ENCODE measurements at places on chromosomes 5 and 9. TPM values are rescaled to one million over a fixed set of nuclear protein-coding genes. Genes with fewer than 3 reads are reported as not detected.
A peak's percentile ranks its signal among the peaks of the same experiment; 100 is the strongest.

GRCh38 chr5:169424670-169425378 is 123.9 kb upstream of the SLIT3 start:
- H3K36me3 ChIP-seq: no peaks in the 10 kb centered on the region
- peaks cover 13% of the 10 kb centered on the region for H3K4me1 ChIP-seq
- no peak overlapping the region for H3K4me3 ChIP-seq
- H3K27ac ChIP-seq: no peak overlapping the region
- no peak for DNase-seq

DNA sequence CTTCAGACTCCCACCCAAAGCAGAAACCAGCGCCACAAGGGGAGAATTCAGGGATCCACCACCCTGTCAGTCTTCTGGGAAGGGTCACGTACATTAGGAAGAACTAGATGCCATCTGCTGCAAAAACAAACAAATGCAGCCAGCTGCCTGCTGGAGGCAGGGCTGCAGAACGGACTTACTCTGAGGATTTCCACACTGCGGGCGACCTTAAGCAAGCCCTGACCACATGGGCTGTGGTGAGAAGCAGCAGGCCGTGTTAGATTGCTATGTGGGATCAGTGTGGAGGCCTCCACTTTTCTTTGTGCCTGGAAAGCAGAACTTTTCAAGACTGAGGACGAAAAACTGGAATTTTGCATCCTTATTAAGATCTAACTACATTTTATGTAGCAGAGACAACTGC is 13.4 kb upstream of the LTC4S start:
- no peak overlapping the region for H3K27ac ChIP-seq
- no peaks in the 10 kb centered on the region for H3K4me1 ChIP-seq
- no peaks in the 10 kb centered on the region for H3K27me3 ChIP-seq

Gene FANCC
- total RNA-seq: 9.3 TPM

DNA sequence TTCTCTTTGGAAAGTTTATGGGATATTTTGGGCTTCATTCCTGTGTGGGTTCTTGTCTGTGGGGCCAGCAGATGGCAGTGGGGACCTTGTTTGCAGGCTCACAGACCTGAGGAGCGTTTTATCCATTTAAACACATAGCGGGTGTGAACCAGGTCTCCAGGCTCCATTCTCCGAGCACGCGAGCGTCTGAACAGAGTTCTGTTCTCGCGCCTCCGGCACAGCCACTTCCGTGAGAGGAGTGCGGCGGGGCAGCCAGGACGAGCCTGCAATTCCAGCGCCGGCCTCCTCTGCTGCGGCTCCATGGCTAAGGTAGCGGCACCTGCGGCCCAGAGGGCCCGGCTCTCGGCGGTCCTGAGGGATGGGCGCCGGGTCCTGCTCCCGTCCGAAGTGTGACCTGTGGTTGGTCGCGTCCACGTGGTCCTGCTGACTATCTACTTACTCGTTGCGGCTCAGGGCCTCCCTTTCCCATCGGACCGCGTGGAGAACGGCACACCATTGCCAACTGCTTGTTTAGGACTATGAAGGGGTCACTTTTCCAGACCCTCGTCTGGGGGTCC is 7.3 kb downstream of the NRARP start:
- H3K27me3 ChIP-seq: peaks cover 2% of the 10 kb centered on the region
- no peak overlapping the region for H3K4me3 ChIP-seq
- no peak overlapping the region for H3K27ac ChIP-seq

DNA sequence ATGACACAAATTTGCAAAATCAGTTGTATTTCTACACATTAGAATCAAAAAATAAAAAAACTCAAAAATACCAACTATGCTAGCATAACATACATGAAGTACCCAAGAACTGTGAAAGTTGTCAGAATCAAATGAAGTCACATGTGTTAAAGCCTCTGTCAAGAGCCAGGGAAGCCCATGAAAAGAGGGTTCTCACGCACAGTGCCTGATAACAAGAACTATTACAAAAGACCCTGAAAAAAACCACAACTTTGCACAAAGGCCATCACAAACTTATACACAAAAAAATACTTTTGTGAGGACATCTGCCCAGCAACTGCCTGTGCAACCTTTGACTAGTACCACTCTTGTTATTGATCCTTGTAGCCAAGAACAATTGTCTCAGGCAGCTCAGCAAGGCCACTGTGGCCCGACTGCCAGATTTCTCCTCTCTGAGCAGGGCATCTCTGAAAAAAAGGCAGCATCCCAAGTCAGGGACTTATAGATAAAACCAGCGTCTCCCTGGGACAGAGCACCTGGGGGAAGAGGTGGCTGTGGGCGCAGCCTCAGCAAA is 28.9 kb upstream of the HNRNPA0 start:
- no peak overlapping the region for H3K27ac ChIP-seq
- H3K36me3 ChIP-seq: peaks cover 11% of the 10 kb centered on the region
- no peak for DNase-seq
- H3K27me3 ChIP-seq: peaks cover 61% of the 10 kb centered on the region
- no peaks in the 10 kb centered on the region for H3K4me1 ChIP-seq
- no peak overlapping the region for H3K4me3 ChIP-seq

Gene ZFP2
- total RNA-seq: 1.6 TPM

DNA sequence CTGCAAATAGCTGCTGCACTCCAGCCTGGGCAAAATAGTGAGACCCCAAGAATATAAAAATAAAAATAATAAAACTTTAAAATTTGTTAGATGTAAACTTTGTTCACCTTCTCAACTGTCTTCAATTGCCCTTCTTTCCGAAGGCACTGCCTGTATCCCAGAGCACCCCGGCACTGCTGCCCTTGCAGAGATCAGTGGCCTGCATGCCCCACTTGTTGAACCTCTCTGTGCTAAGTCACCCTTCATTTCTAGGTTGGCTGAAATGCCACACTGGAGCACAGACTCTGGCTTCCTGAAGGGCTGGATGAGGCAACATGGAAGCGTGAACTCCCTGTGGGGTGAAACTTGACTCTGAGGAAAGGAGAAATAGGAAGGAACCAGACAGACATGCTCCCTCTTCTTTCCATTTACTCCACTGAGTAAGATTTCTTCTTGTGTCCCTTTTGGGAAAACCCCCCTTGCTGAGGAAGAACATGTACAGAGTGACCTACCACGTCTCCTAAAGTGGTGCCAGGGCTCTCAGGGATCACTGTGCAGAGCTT is 8.4 kb upstream of the JMY start:
- H3K27me3 ChIP-seq: no peaks in the 10 kb centered on the region
- H3K36me3 ChIP-seq: peaks cover 16% of the 10 kb centered on the region
- H3K4me3 ChIP-seq: no peak overlapping the region
- H3K27ac ChIP-seq: no peak overlapping the region

Gene RHOBTB3
- 67.1 TPM for total RNA-seq

GRCh38 chr9:89519366-89519805 is 21.5 kb upstream of the SEMA4D start:
- peaks cover 6% of the 10 kb centered on the region for H3K4me1 ChIP-seq
- peaks cover 4% of the 10 kb centered on the region for H3K27me3 ChIP-seq
- no peak overlapping the region for H3K4me3 ChIP-seq

- no peak overlapping the region for H3K4me3 ChIP-seq
- peaks cover 11% of the 10 kb centered on the region for H3K4me1 ChIP-seq
- no peaks in the 10 kb centered on the region for H3K36me3 ChIP-seq
- H3K27me3 ChIP-seq: peaks cover 2% of the 10 kb centered on the region
These were observed 37.6 kb downstream of the NKX2-5 start for GRCh38 chr5:173197375-173197891.

Gene SARDH
- not detected for total RNA-seq

GRCh38 chr5:168552146-168552545 is 23.0 kb downstream of the FBLL1 start:
- no peaks in the 10 kb centered on the region for H3K27me3 ChIP-seq
- H3K36me3 ChIP-seq: peaks cover 17% of the 10 kb centered on the region
- H3K4me3 ChIP-seq: peak overlapping the region; percentile 18
- peak overlapping the region; percentile 98 for H3K27ac ChIP-seq

DNA sequence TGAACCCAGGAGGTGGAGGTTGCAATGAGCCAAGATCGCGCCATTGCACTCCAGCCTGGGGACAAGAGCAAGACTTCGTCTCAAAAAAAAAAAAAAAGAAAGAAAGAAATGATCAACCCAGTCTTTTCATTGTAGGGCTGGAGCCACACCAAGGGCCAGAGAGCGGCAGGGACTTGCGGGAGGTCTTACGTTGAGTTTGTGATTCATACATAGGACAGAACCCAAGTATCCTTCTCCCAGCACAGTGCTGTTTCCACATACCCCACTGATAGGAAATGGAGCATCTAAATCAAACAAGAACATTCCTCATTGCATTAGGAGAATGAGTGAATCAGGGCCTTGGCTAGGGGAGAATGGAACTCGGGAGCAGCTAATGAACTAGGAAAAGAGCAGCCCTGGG is 3.5 kb upstream of the TNIP1 start:
- no peaks in the 10 kb centered on the region for H3K36me3 ChIP-seq
- H3K4me3 ChIP-seq: no peak overlapping the region
- peaks cover 25% of the 10 kb centered on the region for H3K4me1 ChIP-seq
- DNase-seq: no peak
- H3K27me3 ChIP-seq: no peaks in the 10 kb centered on the region
- no peak overlapping the region for H3K27ac ChIP-seq

GRCh38 chr9:136354592-136355085 is 8.9 kb downstream of the DNLZ start:
- H3K4me1 ChIP-seq: peaks cover 11% of the 10 kb centered on the region
- no peak overlapping the region for H3K4me3 ChIP-seq
- H3K36me3 ChIP-seq: no peaks in the 10 kb centered on the region
- peak overlapping the region; percentile 75 for H3K27ac ChIP-seq
- H3K27me3 ChIP-seq: no peaks in the 10 kb centered on the region

- H3K4me1 ChIP-seq: no peaks in the 10 kb centered on the region
- H3K4me3 ChIP-seq: no peak overlapping the region
These were observed 260.0 kb upstream of the ST8SIA4 start for GRCh38 chr5:101163088-101163487.

DNA sequence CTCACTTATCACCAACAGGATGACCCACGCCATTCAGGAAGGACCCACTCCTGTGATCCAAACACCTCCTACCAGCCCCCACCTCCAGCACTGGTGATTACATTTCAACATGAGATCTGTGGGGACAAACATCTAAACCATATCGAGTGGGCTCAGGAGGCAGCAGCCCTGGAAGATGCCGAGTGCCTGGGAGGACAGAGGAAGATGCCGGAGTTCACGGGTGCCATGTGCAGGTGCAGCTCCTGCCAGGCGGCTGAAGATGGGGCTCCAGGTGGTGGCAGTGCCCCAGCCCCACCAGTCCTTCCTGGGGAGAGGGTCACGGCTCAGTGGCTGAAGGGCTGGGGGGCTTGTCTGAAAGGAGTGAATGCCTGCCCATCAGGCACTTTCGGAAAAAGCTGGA is 6.1 kb upstream of the CEP72 start:
- H3K27ac ChIP-seq: no peak overlapping the region
- peaks cover 8% of the 10 kb centered on the region for H3K27me3 ChIP-seq
- no peaks in the 10 kb centered on the region for H3K4me1 ChIP-seq
- H3K4me3 ChIP-seq: no peak overlapping the region
- peak; percentile 71 for DNase-seq
- H3K36me3 ChIP-seq: no peaks in the 10 kb centered on the region

Gene DNM1
- total RNA-seq: 87.0 TPM

- H3K36me3 ChIP-seq: no peaks in the 10 kb centered on the region
- H3K27me3 ChIP-seq: no peaks in the 10 kb centered on the region
- no peak overlapping the region for H3K27ac ChIP-seq
- H3K4me1 ChIP-seq: peaks cover 10% of the 10 kb centered on the region
- DNase-seq: no peak
These were observed 1231.1 kb upstream of the NUDT12 start for GRCh38 chr5:104793755-104794080.

GRCh38 chr9:68822596-68823165 is 117.6 kb downstream of the PIP5K1B start:
- H3K27ac ChIP-seq: no peak overlapping the region
- no peak for DNase-seq
- no peaks in the 10 kb centered on the region for H3K4me1 ChIP-seq
- H3K4me3 ChIP-seq: no peak overlapping the region

DNA sequence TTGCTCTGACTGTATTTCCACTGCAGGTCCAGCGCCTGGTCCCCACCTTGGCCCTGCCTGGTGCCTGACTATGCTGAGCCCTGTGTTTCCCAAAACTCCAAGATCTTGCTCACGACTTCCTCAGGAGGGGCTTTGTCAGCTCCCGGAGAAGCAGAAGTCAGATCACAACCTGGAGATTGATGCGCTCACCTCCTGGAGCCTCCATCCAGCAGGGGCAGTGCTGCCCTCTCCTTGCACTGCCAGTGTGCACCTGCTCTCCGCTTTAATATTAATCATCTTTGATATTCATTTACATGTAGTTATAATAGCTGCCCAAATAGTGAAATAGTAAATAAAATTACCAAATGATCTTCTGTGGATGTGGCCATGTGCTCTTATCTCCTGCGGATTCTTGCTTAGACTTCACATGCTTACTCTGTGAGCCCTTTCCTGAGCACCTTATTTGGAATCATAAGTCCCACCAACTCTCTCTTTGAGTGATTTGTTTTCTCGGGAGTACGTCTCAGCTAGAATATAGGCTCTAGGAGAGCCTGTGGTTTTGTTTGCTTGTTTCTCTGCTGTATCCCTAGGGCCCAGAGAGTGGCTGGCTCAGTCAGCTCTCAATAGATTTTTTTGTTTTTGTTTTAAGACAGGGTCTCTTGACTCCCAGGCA is 17.4 kb downstream of the MAML1 start:
- no peak overlapping the region for H3K27ac ChIP-seq
- no peak for DNase-seq
- peaks cover 18% of the 10 kb centered on the region for H3K4me1 ChIP-seq
- no peak overlapping the region for H3K4me3 ChIP-seq
- H3K36me3 ChIP-seq: peaks cover 4% of the 10 kb centered on the region

- H3K4me1 ChIP-seq: peaks cover 10% of the 10 kb centered on the region
- no peak within 1 kb of the TSS for H3K27ac ChIP-seq
- H3K36me3 ChIP-seq: peaks cover 17% of the 10 kb centered on the region
- no peak for DNase-seq
- H3K4me3 ChIP-seq: peak within 1 kb of the TSS; percentile 19
These were observed at the start of gene PCDHA7 for GRCh38 chr5:140833993-140834392. TSS of gene PCDHA7 (plus strand) at chr5:140834269. CDS start at chr5:140834384, 115 bp downstream.

Data from chondrocyte (in vitro differentiated cells).